GM23248 (cell line): ENCODE measurements at places on chromosomes 2 and 18. TPM values are rescaled to one million over a fixed set of nuclear protein-coding genes. Genes with fewer than 3 reads are reported as not detected.

DNA sequence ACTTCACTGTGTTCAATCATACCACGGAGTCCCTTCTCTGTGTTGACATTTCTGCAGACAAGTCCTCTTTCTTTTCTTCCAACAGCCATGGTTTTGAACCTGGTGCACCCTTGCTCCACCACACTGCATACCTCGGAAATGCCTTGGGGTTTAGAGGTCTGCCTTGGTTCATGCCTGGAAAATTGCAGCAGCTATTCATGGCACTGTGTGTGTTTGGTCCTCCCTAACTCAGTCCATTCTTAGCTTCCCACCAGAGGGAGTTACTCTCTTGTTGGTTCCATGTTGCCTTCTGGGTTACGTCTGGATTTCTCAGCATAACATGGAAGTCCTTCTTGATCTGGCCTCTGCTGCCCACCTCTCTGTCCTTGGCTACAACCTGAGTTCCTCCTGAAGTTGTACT is 206.0 kb downstream of the FHOD3 start:
- no peak for DNase-seq

DNA sequence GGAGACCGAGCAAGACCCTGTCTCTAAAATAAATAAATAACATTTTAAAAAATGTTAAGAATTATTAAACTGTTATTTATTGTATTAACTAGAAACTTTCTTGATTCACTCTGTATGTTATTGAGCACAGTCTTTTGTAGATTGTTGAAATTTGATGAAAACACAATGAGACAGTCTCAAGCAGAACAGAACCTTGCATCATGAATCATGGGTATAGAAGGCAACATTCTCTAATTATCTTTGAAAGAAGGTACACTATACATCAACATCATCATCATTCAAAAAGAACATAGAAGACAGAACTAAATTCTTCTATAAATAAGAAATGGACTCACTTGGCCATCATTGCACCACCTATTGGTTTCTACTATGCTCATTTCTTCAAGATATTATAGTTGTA is 67.7 kb downstream of the SLC8A1 start:
- peak; percentile 14 for DNase-seq

GRCh38 chr2:39981883-39982311 is 202.8 kb upstream of the THUMPD2 start:
- peak; percentile 24 for DNase-seq

GRCh38 chr2:118013221-118013723 is 598 bp downstream of the CCDC93 start:
- peak; percentile 66 for DNase-seq

DNA sequence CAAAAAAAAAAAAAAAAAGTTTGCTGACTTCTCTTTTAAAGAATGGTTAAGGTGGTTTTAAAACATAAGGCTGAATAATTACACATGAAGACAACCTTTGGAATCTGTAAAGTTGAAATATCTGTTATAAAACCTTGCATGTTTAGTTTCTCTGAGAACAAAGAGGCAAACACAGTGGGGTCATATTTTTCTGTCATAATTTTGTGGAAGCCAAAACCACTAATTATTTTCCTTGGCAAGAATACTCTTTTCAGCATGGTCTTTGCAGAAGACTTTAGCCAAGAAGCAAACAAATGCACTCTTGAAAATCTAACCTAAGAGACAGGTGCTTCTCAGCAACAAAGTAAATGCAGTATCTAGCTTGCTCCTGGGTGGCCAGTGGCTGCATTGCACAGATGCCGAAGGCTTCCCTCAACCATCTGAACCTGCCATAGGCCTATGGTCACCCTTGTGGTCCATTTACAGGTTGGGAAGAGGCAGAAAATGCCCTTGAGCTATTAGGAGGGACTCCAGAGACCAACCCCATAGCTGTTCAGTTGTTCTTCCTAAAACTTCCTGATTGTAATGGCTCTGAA is 44.8 kb downstream of the ZAP70 start:
- no peak for DNase-seq

Gene PTPRM
- 62.8 and 77.4 TPM in 2 replicates for total RNA-seq
